ENCODE measurements at places on chromosomes 6 and 20.

DNA sequence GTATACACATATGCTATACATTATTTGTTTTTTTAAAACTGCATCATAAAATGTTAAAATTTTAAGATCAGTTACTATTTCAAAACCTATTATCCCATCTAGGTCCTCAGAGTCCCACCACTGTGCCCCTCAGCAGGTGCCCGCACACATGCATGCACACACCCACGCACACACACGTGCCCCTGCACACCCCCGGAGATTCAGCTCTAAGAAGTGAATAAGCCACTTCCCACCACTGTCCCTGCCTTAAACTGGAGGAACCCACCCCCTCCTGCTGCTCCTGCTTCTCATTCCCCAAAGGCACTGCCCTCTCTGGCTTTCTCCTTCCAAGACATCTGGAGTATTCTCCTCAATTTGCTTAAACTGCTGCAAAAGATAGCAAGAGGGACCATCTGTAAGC lies 5.4 kb upstream of the FAM210B start:
- DNase-seq = no peak

- DNase-seq = no peak
Observed at GRCh38 chr6:14450578-14450977, 333.0 kb downstream of the CD83 start.

GRCh38 chr6:125571207-125571755 lies 178.2 kb upstream of the HEY2 start:
- no peak for DNase-seq

- DNase-seq = no peak
Observed at GRCh38 chr20:50498071-50498776, 12.0 kb upstream of the PTPN1 start.

DNA sequence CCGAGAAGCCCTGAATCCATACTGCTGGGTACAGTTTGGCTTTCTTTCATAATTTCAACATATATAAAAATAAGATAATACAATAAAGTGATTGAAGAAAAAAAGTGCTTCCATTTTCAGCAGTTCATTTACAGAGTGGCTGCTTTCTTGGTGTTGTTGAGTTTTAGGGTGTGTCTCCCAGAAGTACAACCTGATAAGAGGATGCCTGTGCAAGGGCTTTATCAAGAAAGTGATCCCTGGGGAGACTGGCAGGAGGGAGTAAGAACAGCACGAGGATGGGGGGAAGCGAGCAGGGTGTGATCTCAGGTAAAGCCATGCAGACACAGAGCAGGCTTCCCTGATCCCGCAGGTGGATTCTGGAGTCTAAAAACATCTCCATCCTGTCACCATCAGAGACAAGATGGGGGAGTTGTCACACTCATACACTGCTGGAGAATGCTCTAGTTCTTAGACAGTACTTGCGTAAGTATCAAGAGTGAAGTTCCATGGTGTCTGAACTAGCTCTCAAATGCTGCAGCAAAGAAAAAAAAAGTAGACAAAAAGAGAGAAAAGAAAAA lies 395.9 kb downstream of the CDH26 start:
- no peak for DNase-seq

- no peak for DNase-seq
Observed at GRCh38 chr6:151160929-151161757, 78.6 kb upstream of the AKAP12 start.

DNA sequence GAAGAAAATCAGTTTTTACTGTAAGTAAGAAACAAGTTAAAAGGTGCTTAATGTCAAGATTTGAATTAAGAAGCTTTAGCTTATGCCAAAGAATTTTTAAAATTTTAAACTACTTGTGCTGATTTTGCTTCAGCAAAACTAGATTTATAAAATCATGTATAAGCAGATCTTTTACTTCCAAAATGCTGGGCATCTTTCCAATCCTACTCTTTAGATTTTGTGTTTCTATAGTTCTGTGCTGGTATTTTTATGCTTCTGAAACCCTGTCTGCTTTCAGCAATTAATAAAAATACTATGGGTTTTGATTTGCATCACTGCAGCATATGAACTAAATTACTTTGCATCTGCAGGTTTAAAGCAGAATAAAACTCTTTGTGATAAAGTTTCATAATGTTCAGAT lies 238.6 kb upstream of the RNF217 start:
- DNase-seq = no peak

All from GM06990 (cell line).